ENCODE measurements at places on chromosomes 6 and 20.

GRCh38 chr6:3321042-3321441 is 62.3 kb downstream of the PSMG4 start:
- DNase-seq, result no peak

DNA sequence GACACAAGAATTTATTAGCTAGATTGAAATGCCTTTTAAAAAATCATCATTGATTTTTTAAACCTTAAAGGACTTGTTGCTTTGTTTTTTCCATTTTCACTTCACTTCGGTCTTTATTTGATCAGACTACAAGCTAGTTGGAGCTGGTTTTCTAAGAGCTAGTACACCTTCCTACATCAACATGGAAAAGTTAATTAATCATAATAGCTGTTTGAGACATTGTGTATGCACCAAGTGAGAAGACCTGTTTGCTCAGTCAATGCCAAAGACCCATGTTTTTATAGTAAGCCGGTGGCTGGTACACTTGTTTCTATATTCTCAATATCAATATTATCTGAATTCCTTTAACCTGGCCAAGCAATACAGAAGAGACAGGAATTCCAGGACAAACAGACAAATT is 310.2 kb upstream of the SGK1 start:
- no peak for DNase-seq

- no peak for DNase-seq
Measured at GRCh38 chr20:17077030-17077429, 149.8 kb upstream of the PCSK2 start.

DNA sequence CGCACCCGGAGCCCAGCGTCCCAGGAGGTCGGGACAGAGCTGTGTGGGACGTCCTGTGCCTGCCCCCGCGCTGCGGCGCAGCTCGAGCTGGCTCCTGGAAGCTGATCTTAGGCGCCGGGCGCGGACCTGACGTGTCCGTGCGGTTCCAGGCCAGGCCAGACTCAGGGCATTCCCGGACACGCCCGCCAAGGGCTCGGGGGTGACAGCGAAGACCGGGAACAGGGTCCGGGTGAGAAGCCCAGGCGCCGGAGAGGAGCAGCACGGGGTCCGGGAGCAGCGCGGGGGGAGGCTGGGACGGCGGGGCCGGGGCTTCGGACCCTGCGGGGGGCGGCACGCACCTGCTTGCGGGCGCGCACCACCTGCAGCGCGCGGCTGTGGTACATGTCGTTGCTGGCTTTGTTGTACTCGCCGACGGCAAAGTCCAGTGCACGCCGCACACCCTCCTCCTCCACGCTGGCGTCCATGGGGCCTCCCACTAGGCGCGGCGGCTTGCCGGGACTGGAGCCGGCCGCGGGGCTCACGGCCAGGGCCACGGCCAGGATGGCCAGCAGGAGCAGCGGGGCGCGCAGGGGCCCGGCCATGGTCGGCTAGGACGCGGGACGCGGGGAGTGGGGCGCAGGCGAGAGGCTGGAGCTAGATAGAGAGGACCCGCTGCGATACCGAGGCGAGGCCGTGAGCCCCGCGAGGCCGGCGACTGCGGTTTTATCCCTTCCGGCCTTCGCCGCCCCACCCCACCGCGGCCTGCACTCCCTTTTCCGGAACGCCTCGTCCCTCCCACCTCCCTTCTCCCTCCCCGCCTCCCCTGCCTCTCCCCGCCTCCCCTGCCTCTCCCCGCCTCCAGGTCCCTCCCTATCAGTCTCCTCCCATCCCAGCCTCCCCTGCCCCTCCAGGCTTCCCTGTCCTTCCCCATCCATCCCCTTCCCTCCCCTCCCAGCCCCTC is at the start of gene CST3:
Gene CST3 (minus strand): TSS at position 674 of the 940 bp plus-strand sequence. CDS start 93 bp downstream, at position 581.
- DNase-seq, result peak; percentile 90

DNA sequence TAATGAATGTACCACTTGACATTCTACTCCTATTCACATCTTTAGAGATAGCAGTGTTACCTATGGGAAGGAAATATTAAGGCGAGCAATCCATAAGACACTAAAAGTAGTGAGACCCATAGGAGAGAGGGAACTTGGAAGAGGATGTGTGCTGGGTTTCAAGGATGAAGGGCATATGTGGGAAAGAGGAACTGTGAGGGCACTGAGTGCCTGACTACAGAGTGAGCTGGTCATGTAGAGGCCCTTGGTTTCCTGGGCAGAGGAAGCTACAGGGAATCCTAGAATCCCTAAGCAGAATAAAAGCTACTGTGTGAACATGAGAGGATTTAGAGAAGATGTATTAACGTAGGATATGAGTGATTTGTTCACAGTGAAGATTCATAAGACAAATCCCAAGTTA is 262.8 kb downstream of the FARS2 start:
- DNase-seq, result no peak

DNA sequence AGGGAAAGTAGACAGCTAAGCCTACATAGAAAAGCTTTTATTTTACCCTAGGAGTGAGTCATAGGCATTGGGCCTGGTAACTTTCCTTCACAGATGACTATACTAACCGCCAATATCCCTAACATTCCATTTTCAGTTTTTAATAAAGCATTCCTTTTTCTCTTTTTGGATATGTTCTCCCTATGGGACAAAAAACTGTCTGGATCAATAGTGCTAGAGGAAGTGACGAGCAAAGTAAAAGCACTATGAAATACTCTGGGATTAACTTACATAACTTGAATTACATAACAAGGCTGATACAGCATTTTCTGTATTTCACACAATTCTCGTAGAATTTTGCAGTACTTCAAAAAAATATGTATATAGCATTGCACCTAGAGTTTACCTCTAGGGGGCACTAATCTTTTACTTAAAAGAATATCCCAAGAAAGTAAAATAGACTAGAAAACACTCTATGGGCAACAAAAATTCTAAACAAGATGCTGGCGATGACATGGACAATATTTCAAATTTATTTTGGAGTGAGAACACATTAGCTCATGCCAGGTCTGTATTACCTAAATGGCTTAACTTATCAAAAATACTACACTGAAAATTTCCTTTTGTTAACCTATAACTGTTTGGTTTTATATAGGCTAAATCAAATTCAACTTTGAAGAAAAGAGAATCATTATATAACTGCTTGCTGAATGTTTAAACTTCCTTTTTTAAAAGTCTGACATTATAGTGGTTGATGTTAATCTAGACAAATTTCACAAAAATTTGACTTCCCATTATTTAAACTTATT is 66.3 kb upstream of the DST start:
- DNase-seq, result peak; percentile 81

GRCh38 chr20:54629632-54630031 is 154.2 kb downstream of the DOK5 start:
- no peak for DNase-seq

DNA sequence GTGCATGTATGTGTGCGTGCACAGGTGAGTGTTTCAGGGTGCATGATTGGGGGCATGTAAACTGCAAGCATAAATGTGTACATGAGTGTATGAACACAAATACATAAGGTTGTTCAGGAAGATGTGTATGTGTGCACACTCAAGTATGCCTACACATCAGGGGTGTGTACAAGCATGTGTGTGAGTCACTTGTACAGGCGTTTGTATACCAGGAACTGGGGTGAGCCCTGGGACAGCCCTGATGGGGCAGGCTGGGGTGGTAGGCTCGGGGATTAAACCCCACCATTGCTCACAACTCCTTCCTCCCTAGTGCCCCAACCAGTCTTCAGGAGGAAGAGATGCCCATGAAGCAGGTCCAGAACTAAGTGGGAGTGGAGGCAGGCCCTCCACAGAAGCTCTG is 4.3 kb downstream of the CRIP3 start:
- DNase-seq, result no peak

GRCh38 chr6:25083784-25084507 is 148.2 kb upstream of the RIPOR2 start:
- DNase-seq, result no peak

DNA sequence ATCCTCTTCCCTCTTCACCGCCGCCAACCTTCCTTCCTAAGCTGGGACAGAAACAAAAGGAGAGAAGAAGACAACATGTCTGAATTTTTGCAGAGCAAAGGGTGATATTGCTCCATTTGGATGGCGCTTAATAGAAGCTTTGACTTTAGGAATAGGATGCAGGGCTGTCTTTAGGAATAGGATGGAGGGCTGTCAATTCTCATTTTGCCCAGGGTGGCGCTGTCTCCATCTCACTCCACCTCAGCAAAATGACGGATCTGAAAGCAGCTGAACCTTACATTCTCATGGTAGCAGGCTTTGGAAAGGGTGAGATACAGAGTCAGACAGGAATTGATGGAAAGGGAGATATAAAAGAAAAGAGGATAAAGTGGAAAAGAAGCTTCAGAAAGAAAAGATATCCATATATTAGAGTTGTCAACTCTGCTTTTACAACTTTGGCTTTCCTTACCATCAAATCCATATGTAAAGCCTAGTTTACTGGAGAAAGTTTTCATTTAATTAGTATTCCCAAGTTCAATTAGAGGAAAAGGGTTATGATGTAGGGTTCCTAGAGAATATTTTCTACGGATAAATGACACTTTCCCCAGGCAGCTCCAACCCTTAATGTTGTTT is 2.4 kb downstream of the MTCL3 start:
- peak; percentile 55 for DNase-seq

DNA sequence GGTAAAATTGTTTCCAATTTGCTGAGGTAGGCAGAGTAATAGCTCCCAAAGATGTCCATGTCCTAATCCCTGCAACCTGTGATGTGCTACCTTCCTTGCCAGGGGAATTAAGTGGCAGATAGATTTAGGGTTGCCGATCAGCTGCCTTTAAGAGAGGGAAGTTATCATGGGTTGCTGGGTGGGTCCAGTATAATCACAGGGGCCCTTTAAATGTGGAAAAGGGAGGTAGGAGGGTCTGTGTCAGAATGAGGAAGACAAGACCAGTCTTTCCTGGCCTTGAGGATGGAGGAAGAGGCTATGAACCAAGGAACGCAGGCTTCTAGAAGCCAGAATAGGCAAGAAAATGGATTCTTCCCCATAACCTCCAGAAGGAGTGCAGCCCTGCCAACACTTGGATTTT is 50.7 kb downstream of the CTCFL start:
- no peak for DNase-seq

DNA sequence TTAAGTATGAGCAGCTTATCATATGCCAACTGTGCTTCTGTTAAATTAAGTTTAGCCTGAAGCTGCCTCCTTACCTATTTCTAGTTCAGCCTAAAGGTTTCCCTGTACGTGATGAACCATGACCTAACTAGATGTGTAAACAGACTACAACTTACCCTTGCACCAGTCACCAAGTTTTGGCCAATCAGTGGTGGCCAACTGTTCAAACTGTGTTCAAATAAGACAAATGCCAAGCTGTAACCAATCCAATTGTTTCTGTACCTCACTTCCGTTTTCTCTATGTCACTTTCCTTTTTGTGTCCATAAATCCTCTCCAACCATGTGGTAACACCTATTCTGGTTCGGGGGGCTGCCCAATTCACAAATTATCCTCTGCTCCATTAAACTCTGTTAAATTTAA is 6.0 kb upstream of the SLC2A10 start:
- no peak for DNase-seq

GRCh38 chr6:163459536-163459935 is 45.0 kb downstream of the QKI start:
- no peak for DNase-seq

DNA sequence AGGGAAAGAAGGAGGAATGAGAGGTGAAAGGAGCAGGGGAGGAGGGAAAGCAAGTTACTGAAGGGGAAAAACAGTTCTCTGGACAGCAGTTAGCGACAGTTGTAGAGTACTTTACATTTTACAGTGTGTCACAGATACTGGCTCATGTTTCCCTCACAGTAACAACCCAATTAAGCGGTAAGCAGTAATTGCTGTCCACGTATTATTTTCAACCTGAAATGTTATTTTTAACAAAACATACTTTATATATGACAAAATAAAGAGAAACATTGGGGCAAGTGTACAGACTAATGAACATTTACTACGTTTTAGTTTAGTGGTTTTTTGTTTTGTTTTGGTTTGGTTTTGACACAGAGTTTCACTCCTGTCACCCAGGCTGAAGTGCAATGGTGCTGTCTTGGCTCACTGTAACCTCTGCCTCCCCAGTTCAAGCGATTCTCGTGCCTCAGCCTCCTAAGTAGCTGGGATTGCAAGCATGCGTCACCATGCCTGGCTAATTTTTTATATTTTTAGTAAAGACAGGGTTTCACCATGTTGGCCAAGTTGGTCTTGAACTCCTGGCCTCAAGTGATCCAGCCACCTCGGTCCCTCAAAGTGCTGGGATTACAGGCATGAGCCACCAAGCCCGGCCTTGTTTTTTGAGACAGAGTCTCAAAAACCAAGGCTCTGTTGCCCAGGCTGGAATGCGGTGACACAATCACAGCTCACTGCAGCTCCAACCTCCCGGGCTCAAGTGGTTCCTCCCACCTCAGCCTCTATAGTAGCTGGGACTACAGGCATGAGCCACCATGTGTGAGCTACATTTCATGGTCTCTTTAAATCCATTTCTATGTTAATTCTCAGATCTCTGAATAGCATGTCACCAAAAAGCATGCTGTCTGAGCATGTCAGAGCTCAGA is 22.6 kb upstream of the BTN3A2 start:
- peak; percentile 72 for DNase-seq

- DNase-seq, result peak; percentile 75
Measured at GRCh38 chr6:71393981-71394432, 105.4 kb downstream of the OGFRL1 start.

DNA sequence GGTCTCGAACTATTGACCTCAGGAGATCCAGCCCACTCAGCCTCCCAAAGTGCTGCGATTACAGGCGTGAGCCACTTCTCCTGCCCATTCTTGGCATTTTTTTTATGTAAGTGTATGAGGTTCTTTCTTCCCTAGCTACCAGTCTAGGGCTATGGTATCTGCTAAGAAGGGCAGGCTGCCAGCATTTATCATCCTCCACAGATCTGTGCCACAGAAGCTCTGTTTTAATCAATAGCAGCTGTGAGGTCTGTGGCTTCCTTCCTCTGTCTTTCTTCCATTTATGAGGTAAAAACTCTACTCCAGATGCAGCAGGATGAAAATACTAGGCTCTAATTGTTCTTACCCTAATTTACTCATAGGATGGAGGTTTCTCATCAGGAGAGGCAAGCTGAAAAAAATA is 1382.4 kb upstream of the ADGRB3 start:
- DNase-seq, result peak; percentile 26

GRCh38 chr20:59771506-59772372 is 161.7 kb downstream of the SYCP2 start:
- no peak for DNase-seq

- no peak for DNase-seq
Measured at GRCh38 chr6:96923871-96924493, 546 bp upstream of the KLHL32 start.

- no peak for DNase-seq
Measured at GRCh38 chr6:154112181-154112809, 73.3 kb downstream of the OPRM1 start.

- DNase-seq, result no peak
Measured at GRCh38 chr6:158413814-158414565, 101.7 kb downstream of the TULP4 start.

- peak; percentile 81 for DNase-seq
Measured at GRCh38 chr6:25050356-25050755, 114.6 kb upstream of the RIPOR2 start.

Data from fibroblast of skin of scalp (primary cell).